Stimulated activated CD4-positive, alpha-beta T cell treated with anti-CD3 and anti-CD28 coated beads, Interleukin-4, amount 100 ng/mL, for 4 hours (primary cell): ENCODE measurements at places on chromosomes 7 and 10.
A peak's percentile ranks its signal among the peaks of the same experiment; 100 is the strongest.

GRCh38 chr10:126576336-126576735 lies 94.2 kb downstream of the C10orf90 start:
- no peak for DNase-seq

DNA sequence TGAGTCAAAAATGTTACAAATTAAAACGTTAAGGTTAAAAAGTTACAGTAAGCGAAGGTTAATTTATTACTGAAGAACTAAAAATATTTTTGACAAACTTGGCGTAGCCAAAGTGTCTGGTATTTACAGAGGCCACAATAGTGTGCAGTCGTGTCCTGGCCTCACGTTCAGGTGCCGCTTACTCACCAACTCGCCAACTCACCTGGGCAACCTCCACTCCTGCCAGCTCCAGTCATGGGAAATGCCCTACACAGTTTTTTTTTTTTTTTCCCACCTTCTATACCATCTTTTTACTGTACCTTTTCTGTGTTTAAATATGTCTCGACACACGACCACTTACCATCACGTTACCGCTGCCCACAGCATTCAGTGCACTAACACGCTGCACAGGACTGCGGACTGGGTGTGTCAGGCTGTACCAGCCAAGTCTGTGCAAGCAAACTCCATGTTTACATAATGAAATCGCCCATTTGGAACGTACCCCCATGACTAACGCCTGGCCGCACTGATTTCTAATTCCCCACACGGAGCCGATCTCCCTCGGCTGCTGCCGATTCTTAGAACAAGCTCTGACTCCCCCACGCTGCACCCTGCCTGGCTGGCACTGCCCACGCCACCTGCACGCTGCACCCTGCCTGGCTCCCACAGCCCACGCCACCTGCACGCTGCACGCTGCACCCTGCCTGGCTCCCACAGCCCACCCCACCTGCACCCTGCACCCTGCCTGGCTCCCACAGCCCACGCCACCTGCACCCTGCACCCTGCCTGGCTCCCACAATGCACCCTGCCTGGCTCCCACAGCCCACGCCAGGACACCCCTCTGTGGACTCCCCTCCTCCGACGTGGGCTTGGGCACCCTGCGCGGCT lies 203.1 kb downstream of the ZMYND11 start:
- no peak for DNase-seq

- no peak for DNase-seq
These were observed 126.5 kb upstream of the JCAD start for GRCh38 chr10:30185916-30186315.

GRCh38 chr7:102933763-102934162 lies 21.0 kb downstream of the LRRC17 start:
- DNase-seq, result no peak

- peak; percentile 69 for DNase-seq
These were observed 26.0 kb upstream of the ZNF273 start for GRCh38 chr7:64876792-64877713.

- DNase-seq, result no peak
These were observed 95.9 kb upstream of the GPR26 start for GRCh38 chr10:123570051-123570897.

- no peak for DNase-seq
These were observed 72.5 kb downstream of the SEMA3D start for GRCh38 chr7:85114342-85114741.

DNA sequence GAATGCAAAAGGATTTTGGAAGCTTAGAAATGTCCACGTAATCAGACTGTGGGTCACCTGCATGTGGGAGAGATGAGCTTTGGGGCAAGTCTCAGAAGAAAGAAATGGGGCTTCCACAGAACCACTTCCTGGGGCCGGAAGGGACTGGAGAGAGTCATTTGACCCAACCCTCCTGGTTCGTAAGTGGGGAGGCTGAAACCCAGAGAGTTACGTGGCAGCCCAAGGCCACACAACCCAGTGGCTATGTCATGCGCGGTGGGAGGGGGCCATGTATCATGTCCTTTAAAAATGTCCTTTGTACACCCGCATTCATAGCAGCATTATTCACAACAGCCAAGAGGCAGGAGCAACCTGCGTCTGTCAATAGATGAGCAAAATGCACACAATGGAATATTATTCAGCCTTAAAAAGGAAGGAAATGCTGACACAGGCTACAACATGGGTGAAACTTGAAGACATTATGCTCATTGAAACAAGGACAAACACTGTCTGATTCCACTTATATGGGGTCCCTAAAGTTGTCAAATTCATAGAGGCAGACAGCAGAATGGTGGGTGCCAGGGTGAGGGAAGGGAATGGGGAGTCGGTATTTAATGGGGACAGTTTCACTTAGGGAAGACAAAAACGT lies 15.1 kb downstream of the CAMK2B start:
- no peak for DNase-seq

- DNase-seq, result no peak
These were observed 51.7 kb upstream of the IGFBP3 start for GRCh38 chr7:45972629-45973312.

GRCh38 chr10:33963729-33964128 lies 629.3 kb upstream of the NRP1 start:
- DNase-seq, result no peak

- no peak for DNase-seq
These were observed 11.9 kb upstream of the ERVW-1 start for GRCh38 chr7:92489634-92490033.

- no peak for DNase-seq
These were observed 44.9 kb downstream of the TLL2 start for GRCh38 chr10:96468845-96469244.

DNA sequence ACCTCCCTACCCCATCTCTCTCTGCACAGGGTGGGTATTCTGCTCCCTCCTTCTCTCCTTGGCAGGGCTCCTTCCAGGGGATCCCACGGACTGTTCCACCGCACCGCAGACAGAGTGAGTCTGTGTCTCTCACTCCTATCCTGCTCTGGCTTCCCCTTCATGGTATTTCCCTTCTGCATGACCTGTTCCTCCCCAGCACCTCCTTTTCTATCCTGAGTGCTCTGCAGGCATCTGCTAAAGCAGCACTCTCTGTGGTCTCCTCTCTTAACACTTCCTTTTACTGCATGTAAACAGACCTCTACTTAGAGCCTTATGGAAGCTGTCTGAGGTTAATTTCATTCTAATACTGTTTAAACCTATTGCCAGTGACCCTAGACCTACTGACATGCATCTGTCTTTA lies 171.5 kb downstream of the CCSER2 start:
- DNase-seq, result no peak
